ENCODE measurements at places on chromosomes 6 and 20.

GRCh38 chr20:24797113-24797512, 152.0 kb upstream of the CST7 start:
- DNase-seq, result no peak

GRCh38 chr20:57313230-57313629, 16.4 kb upstream of the SPO11 start:
- DNase-seq, result no peak

DNA sequence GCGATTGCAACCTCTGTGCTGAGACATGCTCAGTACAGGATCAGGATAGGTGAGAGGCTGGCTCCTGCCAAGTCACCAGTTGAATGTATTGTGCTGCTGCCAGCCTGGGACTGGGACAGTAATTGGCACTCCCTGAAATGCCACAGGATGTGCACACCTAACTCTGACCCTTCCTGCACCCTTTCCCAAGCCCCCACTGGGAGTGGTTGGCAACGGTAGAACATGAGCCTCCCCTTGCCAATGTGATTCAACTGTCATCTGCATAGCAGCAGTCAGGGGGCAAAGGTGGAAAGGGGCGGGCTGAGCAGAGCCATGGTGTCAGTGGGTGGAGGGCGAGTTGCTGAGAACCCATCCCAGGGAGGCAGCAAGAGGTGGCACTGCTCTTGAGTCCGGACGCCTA, 15.4 kb downstream of the SPINT3 start:
- DNase-seq, result no peak

- DNase-seq, result no peak
These were observed 140.4 kb upstream of the TENT5A start for GRCh38 chr6:81892891-81893290.

GRCh38 chr6:17389274-17389847, 4.0 kb upstream of the CAP2 start:
- DNase-seq, result peak; percentile 79

- DNase-seq, result no peak
These were observed at the start of gene ARFGEF3 for GRCh38 chr6:138161338-138162110. Gene ARFGEF3, plus strand, starts transcription at chr6:138161939. Its CDS starts 148 bp downstream, at chr6:138162087.

DNA sequence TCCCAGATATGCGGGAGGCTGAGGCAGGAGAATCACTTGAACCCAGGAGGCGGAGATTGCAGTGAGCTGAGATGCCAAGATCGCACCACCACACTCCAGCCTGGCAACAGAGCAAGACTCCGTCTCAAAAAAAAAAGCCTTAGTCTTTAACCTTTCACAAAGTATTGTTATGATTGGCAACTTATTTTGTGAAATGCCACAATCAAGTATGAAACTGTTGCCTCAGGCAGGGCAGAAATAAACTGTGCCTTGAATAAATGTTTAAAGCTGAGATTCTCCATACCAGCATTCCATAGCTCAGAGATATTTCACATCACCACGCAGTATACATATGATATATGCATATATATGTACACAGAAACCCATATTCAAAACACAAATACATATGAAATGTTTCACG, 120.1 kb upstream of the CCDC28A start:
- DNase-seq, result no peak

GRCh38 chr6:54018722-54019121, 92.5 kb upstream of the MLIP start:
- no peak for DNase-seq

GRCh38 chr6:146689806-146690205, 91.0 kb downstream of the ADGB start:
- no peak for DNase-seq

- no peak for DNase-seq
These were observed 51.5 kb upstream of the MTHFD1L start for GRCh38 chr6:150813993-150814359.

GRCh38 chr20:63273635-63274380, 1.2 kb downstream of the ARFGAP1 start:
- DNase-seq, result peak; percentile 64

DNA sequence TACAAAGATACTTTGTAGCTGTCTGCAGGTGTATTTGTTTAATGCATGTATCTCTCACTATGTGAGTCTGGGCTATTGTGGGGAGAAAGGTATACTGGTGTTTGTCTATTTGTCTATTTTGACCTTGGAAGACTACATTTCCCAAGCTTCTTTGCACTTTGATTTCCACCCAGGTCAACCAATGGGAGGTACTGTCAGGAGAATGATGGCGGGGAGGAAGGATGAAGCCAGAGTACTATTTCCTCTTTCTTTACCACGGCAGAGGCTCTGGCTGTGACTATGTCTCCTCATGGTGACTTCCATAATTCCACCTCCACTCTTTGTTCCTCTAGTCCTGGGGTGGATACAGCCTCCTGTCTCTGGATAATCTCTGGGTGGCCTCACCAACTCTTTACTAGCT, 23.1 kb downstream of the LBP start:
- no peak for DNase-seq

GRCh38 chr6:34961574-34961973, 72.5 kb downstream of the ANKS1A start:
- no peak for DNase-seq

DNA sequence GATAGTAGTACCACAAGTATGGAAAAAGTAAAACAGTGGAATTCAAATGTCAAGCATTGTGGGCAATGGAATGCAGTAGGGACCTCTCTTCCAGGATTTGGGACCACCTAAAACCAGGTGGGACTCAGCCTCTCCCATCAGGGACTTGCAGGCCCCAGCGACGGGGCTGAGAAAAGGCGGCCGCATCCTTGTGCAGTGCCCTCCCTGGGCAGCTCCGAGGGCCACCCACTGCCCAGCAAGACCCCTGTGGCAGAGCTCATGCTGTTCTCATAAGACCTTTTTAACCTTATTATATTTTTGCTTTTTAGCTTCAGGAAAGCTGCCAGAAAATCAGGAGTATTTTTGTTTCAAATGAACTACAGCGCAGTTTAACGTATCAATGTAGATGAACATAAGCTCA, 142.6 kb upstream of the RPS6KA2 start:
- no peak for DNase-seq

- peak; percentile 85 for DNase-seq
These were observed 42.4 kb downstream of the PLAGL1 start for GRCh38 chr6:143965503-143966171.

GRCh38 chr20:16317445-16318362, 255.5 kb downstream of the KIF16B start:
- DNase-seq, result no peak

DNA sequence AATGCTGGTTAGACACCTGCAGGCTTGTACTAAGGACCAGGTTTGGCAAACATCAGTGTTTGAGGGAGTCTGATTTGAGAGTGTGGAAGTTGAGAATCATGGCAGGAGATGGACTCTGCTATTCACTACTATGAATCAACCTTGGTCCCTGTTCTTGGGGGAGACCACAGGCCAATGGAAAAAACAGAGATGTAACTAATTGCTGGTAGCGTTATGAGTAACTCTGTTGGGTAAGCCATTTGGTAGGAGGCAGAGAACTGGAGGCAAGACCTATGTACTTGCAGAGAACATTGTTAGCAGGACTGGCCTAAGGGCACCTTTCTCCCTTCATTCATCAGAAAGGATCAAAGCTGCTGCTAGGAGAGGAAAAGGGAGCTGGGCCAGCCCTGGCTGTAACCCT, 8.3 kb upstream of the WFDC2 start:
- no peak for DNase-seq

DNA sequence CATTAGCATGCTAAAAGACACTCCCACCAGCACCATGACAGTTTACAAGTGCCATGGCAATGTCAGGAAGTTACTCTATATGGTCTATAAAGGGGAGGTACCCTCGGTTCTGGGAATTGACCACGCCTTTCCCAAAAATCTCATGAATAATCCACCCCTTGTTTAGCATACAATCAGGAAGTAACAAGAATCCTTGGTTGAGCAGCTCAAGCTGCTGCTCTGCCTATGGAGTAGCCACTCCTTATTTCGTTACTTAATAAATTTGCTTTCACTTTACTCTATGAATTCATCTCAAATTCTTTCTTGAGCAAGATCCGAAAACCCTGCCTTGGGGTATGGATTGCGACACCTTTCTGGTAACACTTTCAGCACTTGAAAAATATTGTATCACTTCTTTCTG, 243.0 kb downstream of the BMP2 start:
- DNase-seq, result no peak

DNA sequence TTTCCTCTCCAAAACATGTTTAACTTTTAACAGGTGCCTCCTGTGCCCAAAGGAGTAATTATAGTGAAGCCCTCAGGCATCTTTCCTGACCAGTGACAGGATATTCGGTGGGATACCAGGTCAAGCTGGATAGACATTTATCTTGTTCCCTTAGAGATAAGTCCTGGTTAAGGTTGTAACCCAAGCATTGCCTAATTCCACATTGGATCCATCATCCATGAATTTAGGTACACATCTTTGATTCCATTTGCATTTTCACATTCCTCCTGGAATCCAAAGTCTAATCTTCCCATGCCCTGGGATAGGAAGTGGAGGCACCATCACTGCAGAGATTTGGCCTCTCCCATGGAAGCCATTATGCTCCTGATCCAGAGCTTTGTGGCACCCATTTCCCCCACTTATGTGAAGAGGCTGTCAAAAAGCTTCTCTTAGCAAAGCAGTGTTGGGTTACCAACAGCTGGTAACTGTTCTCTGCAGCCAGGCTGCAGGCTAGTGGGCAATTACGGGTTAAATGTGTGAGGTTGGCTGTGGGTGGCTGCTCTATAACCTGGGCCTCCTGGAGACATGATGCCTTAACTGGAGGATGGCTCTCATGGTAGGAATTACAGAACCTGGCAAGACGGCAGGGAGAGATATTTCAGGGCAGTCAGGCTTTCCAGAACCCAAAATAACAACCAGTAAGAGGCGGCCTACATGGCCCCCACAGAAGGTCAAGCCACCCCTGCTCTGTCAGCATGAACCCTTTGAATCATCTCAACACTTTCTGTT, 96.9 kb upstream of the VGLL2 start:
- no peak for DNase-seq

GRCh38 chr20:60953321-60953720, 298.7 kb upstream of the CDH4 start:
- no peak for DNase-seq

GRCh38 chr6:6588064-6588923, at the start of gene LY86:
Gene LY86, plus strand, starts transcription at chr6:6588720. Its CDS starts 15 bp downstream, at chr6:6588735.
- DNase-seq, result peak; percentile 4

DNA sequence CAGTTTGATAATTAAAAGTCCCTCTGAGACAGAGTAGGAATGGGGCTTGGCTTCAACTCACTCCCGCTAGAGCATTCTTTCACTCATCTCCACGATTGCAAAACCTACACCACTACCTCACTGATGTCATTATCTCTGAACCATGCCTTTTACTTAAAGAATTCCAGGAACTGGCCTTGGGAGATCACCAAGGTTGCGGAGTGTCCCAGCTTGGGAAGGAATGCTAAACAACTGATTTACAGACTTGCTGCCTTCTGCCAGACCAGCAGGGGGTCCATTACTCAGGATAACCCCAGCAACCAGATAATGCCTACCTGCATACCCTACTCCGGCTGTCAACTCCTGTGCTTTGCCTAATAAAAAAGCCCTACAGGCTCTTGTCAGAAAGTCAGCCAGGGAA, 102.2 kb upstream of the RALGAPA2 start:
- no peak for DNase-seq

- DNase-seq, result peak; percentile 29
These were observed 24.7 kb downstream of the MYT1 start for GRCh38 chr20:64188682-64189529.

DNA sequence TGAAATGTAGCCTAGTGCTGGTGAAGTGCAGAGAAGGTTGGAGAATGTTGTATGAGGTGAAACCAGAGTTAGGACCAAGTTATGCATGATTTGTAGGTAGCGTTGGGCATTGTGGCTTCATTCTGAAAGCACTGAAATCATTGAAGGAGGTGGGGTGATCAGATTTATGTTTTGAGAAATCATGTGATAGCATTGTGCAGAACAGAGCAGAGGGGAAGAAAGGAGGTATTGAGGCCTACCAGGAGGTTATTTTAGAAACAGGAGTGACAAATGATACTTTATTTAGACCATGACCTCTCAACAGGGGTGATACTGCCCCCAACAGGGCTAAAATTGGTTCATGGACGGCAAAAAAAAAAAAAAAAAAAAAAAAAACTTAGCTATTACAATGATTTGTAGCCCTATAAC, 15.6 kb upstream of the HMGN3 start:
- no peak for DNase-seq

DNA sequence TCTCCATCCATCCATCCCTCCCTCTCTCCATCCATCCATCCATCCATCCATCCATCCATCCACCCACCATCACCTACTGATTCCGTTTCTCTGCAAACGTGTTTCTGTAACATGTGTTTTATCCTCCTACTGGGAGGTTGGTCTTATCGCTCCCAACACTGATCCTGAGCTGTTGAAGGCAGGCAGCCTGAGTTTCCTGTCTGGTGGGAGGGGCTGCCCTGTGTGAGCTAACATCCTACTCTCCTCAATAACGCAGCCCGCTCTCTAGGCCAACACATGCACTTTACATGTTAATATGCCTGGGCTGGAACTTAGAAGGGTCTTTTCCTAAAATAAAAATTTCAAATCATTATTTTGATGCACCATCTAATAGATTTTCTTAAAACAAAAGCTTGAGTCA, 126.5 kb downstream of the WDR27 start:
- no peak for DNase-seq

DNA sequence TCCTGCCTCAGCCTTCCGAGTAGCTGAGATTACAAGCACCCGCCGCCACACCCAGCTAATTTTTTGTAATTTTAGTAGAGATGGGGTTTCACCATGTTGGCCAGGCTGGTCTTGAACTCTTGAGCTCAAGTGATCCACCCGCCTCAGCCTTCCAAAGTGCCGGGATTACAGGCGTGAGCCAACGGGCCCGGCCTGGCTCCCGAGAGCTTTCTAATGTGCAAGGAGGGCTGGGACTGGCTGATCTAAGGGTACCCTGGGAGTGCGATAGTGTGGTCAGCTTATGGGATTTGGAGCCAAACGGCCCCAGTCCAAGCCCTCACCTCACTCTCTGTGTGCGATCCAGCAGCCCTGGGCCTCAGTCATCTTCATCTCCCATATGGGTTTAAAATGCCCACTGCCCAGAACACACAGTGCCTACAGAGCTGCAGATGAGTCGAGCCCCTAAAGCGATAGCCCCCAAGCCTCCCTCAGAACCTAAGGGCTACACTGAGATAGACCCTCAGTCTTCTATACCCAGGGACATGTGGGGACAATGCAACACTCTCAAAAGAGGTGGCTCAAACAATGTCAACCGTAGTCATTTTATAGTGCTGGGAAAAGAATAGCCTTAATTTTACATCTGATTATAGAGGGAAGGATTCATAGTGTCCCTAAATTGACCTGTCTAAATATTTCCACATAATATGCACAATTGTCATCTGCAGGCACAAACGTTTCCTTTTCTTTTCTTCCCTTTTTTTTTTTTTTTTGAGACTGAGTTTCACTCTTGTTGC, 50.1 kb downstream of the SSR1 start:
- no peak for DNase-seq
